ENCODE measurements at places on chromosomes 16 and 17. TPM values are rescaled to one million over a fixed set of nuclear protein-coding genes. Genes with fewer than 3 reads are reported as not detected.

Gene CA4
- not detected for total RNA-seq

Gene PRSS22
- not detected for total RNA-seq

Gene SLC12A3
- 0.11 TPM for total RNA-seq

Gene ACSM2A
- total RNA-seq, result not detected

Gene KCNAB3
- total RNA-seq, result 1.8 TPM

Gene SERPINF2
- total RNA-seq, result 0.15 TPM

Gene KRTAP1-5
- total RNA-seq, result not detected

Gene COX4I1
- total RNA-seq, result 549 TPM

Gene KIF18B
- total RNA-seq, result 0.69 TPM

Gene GUCY2D
- not detected for total RNA-seq

Gene TP53TG3F
- 0.57 TPM for total RNA-seq

Gene BCAR1
- total RNA-seq, result 38.4 TPM

Gene DPEP3
- total RNA-seq, result not detected

Gene GGNBP2
- total RNA-seq, result 50.7 TPM

Gene CDH3
- total RNA-seq, result 4.2 TPM

Gene CD300E
- total RNA-seq, result 0.14 TPM

Gene C16orf89
- 34.3 TPM for total RNA-seq

Gene SF3B3
- total RNA-seq, result 243 TPM

All from motor neuron (in vitro differentiated cells).